Esophagus squamous epithelium (tissue), 5 donors: ENCODE measurements at places on chromosomes 1 and 21.

DNA sequence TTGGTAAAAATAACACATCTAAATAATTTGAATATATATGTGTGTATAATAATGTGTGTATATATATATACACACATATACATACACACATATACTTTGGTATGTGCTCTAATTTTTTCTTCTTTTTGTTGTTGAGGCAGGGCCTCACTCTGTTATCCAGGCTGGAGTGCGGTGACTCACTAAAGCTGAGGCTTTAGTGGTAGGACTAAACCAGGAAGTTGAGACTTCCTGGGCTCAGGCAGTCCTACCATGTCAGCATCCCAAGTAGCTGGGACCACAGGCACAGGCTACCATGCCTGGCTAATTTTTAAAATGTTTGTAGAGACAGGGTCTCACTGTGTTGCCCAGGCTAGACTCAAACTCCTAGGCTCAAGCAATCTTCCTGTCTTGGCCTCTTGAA lies 46.7 kb upstream of the CXADR start:
- DNase-seq = no peak
- no peaks in the 10 kb centered on the region for H3K36me3 ChIP-seq
- H3K4me3 ChIP-seq = no peak overlapping the region
- H3K27me3 ChIP-seq = no peaks in the 10 kb centered on the region
- peaks cover 42% of the 10 kb centered on the region for H3K4me1 ChIP-seq

DNA sequence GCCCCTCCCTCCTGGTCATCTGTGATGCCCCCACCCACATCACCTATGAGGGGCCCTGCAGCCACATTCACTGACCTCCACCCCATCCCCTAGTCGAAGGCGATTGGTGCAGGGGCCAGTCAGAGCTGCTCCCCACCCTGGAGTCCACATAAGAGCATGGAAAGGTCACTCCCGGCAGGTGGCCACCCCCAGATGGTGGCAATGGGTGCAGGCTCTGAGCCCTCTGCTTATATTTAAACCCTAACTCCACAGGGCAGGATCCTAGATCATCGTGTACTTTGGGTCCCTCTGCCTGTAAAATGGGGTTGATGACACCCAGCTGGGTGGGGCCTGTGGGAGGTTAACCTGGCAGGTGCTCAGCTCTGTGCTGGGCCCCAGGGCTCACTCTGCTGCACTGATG lies 186.8 kb upstream of the C1orf174 start:
- no peak for DNase-seq
- H3K36me3 ChIP-seq = no peaks in the 10 kb centered on the region
- H3K27ac ChIP-seq = no peak overlapping the region
- H3K4me1 ChIP-seq = no peaks in the 10 kb centered on the region
- no peak overlapping the region for H3K4me3 ChIP-seq
- no peaks in the 10 kb centered on the region for H3K27me3 ChIP-seq

DNA sequence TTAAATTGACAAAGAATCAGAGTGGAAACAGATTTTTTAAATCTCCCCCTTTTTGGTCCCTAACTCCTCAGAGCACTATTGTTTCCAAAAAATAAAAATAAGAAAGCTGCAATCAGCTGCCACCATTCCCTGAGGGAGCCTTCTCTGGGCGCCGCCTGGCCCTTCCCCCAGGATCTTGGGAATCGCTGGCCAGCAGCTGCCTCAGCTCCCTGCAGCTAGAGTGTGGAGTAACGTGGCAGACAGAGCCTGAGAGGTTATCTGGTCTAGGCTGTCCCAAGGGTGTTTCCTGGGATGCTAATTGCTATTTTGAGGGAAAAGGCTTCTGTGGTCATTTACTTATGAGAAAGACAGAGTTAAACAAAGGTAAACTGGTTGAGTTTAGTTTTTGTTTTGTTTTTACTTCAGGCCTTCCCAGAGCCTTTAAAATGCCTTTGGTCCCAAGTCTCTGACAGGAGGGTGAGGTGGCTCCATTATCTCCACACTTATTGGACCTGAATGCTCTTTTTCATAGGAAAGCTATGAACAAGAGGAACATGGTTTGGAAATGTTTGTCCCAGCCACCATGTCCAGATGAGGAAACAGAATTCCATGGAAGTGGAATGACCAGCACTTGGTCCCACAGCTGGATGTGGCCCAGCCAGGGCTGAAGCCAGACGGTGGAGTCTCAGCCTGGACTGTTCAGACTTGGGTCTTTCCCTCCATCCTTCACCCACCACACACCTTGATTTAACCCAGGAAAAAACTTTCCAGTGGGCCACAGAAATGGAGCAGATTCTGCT lies 14.1 kb upstream of the KIAA1614 start:
- no peaks in the 10 kb centered on the region for H3K36me3 ChIP-seq
- H3K4me1 ChIP-seq = no peaks in the 10 kb centered on the region
- H3K4me3 ChIP-seq = no peak overlapping the region

GRCh38 chr1:40394491-40395172 lies 21.1 kb downstream of the SMAP2 start:
- H3K36me3 ChIP-seq = no peaks in the 10 kb centered on the region
- no peaks in the 10 kb centered on the region for H3K27me3 ChIP-seq
- DNase-seq = no peak
- peak overlapping the region; percentile 78 for H3K27ac ChIP-seq

DNA sequence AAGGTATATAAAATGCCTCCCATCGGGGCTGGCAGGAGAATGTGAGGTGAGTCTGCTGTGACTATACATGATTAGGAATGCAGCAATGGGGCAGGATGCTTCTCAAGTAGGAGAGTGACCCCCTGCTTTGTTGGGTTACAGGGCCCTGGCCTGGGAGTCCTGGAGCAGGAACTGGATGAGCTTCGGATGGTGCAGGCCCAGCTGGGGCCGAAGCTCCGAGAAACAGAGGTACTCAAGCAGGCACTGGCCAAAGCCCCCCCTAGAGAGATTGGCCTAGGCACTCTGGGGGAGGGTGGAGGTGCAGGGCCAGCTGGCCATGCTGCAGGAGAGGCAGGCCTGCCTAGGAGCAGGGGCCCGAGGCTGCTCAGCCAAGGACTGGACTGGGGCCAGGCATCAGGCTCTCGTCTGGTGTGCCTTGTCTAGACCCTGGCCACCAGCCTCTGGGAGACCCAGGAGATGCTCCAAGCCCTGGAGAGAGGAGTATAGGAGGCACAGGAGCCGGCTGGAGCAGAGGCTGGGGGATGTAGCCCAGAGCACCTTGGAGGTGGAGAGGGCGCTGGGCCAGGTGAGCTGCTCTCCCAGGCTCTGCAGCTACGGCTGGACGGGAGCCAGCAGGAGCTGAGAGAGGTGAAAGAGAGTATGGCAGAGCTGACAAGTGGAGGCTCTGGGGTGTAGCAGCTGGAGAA lies 32.8 kb upstream of the PKP1 start:
- no peak overlapping the region for H3K4me3 ChIP-seq
- peaks cover 14% of the 10 kb centered on the region for H3K27me3 ChIP-seq
- DNase-seq = no peak

GRCh38 chr1:175157200-175157599 lies 35.4 kb downstream of the KIAA0040 start:
- H3K27ac ChIP-seq = no peak overlapping the region
- DNase-seq = no peak
- H3K4me3 ChIP-seq = no peak overlapping the region
- H3K4me1 ChIP-seq = peaks cover 3% of the 10 kb centered on the region

GRCh38 chr1:17250601-17251000 lies 1.7 kb downstream of the PADI3 start:
- H3K4me3 ChIP-seq = no peak overlapping the region
- H3K27ac ChIP-seq = no peak overlapping the region
- peaks cover 9% of the 10 kb centered on the region for H3K4me1 ChIP-seq
- no peak for DNase-seq

GRCh38 chr1:151970626-151971025 lies 23.0 kb downstream of the S100A10 start:
- H3K27me3 ChIP-seq = no peaks in the 10 kb centered on the region
- peaks cover 12% of the 10 kb centered on the region for H3K4me1 ChIP-seq
- no peak overlapping the region for H3K4me3 ChIP-seq
- no peaks in the 10 kb centered on the region for H3K36me3 ChIP-seq

DNA sequence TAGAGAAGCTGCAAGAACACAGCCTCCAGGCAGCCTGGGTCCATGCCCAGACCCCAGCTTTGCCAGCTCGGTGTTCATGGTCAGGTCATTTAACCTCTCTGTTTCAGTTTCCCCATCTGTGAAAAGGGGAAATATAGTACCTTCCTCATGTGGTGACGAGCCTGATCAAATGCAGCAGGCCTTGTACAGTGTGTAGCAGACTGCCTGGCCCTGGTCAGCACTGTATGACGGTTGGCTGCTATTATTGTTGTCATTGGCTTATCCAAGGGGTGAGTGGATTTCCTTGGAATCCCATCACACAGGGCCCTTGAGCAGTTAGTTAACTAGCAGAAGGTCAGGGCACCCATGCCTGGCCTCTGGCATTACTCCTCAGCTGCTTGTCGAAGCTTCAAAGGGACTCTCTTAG lies 6.6 kb upstream of the TMEM51 start:
- no peaks in the 10 kb centered on the region for H3K36me3 ChIP-seq
- H3K4me3 ChIP-seq = no peak overlapping the region
- no peak overlapping the region for H3K27ac ChIP-seq
- no peaks in the 10 kb centered on the region for H3K27me3 ChIP-seq

DNA sequence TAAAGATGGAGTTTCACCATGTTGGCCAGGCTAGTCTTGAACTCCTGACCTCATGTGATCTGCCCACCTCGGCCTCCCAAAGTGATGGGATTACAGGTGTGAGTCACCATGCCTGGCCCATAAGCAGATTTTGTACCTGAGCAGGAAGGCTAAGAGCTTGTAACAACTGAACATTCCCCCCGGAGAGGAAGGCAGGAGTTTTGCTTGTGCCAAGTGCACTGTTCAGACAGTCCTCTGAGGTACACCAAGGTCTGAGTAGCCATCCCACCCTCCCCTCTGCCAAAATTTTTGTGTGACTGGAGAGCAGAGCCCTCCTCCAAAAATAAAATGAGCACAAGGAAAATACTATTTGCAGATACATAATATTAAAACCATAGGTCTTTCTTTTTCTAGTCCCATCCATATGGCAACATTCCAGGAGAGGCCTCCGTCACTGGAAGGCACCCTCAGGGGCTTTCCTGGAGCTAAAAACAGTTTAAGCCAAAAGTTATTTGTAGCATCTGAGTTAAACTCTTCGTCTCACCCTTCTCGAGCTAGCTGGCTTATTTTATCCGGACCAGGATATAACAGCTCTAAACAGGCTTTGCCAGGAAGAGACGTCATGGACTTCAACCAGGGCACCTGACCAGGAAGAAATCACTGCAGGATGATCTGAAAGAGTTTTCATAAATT lies 27.2 kb downstream of the CAPN2 start:
- peak overlapping the region; percentile 86 for H3K27ac ChIP-seq
- no peak overlapping the region for H3K4me3 ChIP-seq
- peaks cover 20% of the 10 kb centered on the region for H3K4me1 ChIP-seq
- no peaks in the 10 kb centered on the region for H3K36me3 ChIP-seq
- DNase-seq = no peak

DNA sequence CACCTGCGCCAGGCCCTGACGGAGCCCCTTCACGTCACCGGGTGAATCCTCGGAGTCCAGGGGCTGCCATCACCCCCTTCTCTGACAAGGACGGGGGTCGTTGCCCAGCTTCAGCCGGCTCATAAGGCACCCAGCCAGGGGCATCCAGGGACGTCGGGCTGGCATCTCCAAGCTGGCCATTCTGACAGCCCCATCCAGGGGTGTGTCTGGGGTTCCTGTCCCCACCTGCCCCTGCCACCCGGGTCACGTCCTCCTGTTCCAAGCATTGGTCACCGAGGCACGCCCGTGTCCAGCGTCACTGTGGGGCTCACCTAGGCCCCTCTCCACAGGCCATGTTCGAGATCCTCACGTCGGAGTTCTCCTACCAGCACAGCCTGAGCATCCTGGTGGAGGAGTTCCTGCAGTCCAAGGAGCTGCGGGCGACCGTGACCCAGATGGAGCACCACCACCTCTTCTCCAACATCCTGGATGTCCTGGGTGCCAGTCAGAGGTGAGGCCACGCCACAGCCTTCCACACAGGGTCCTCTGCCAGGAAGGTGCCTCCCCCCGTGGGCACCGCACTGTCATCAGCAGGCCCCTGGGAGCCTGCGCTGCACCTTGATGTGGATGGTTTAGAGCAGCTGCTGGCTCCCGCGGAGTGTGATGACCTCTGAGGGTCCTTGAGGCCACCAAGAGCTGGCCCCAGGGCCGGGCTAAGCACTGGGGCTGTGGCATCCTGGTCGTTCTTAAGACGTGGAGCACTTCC lies 14.8 kb downstream of the ARHGEF16 start:
- no peak overlapping the region for H3K4me3 ChIP-seq
- H3K27ac ChIP-seq = no peak overlapping the region
- peaks cover 56% of the 10 kb centered on the region for H3K4me1 ChIP-seq
- DNase-seq = no peak

GRCh38 chr1:78045926-78046778 lies at the start of gene GIPC2:
TSS of gene GIPC2 (plus strand) at chr1:78045966. CDS start at chr1:78046095, 129 bp downstream.
- H3K4me3 ChIP-seq = peak within 1 kb of the TSS; percentile 79
- H3K27ac ChIP-seq = peak within 1 kb of the TSS; percentile 73

DNA sequence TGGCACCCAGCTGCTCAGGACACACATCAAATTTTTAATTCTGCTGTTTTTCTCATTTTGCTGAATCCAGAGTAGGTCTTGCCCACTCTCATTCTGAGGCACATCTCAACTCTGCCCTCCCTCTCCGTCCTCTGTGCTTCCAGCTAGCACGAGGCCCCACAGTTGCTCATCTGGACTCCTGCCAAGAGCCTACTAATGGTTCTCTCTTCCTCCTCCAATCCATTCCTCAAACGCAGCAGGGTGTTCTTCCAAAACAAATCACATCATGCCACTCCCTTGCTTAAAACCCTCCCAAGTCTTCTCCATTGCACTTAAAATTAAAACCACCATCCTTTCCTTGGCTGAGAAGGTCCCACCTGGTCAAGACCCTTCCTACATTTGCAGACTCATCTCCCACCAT lies 49.8 kb upstream of the SCAF4 start:
- no peak overlapping the region for H3K4me3 ChIP-seq
- DNase-seq = no peak
- H3K36me3 ChIP-seq = no peaks in the 10 kb centered on the region
- peaks cover 3% of the 10 kb centered on the region for H3K27me3 ChIP-seq

DNA sequence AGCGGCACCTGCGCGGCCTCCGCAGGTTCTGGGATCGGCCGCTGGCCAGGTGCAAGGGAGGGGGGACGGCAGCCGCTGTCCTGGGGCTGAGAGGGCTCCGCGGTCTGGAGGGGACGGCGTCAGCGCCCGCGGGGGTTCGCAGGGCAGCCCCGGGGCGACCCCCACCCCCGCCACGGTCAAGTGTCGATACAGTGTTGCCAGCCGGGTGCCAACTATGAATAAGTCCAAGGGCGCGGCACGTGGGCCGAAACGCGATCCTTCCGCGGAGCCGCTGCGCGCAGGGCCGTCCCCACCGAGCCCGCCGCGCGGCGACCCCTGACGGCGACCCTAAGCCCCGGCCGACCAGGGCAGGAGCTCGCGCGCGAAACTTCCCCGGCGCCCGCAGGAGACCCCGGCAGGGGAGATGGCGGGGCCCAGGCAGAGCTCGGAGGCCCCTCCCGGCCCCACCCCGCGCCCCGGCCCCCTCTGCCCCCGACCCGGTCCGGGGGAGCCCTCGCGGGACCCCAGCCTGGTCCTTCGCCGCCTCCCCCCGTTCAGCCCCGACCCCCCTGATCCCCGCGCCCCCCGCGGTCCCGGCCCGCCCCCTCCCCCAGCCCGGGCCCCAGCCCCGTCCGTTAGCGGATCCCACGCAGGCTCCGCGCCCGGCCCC lies 586 bp upstream of the AGPAT3 start:
- H3K27me3 ChIP-seq = no peaks in the 10 kb centered on the region
- DNase-seq = no peak
- H3K4me1 ChIP-seq = peaks cover 34% of the 10 kb centered on the region
- peak overlapping the region; percentile 99 for H3K27ac ChIP-seq
- peak overlapping the region; percentile 98 for H3K4me3 ChIP-seq

GRCh38 chr1:95951371-95952102 lies 717.5 kb downstream of the RWDD3 start:
- H3K27ac ChIP-seq = no peak overlapping the region
- H3K36me3 ChIP-seq = no peaks in the 10 kb centered on the region
- DNase-seq = no peak
